ENCODE measurements at places on chromosomes 11 and 22.
A peak's percentile ranks its signal among the peaks of the same experiment; 100 is the strongest.

DNA sequence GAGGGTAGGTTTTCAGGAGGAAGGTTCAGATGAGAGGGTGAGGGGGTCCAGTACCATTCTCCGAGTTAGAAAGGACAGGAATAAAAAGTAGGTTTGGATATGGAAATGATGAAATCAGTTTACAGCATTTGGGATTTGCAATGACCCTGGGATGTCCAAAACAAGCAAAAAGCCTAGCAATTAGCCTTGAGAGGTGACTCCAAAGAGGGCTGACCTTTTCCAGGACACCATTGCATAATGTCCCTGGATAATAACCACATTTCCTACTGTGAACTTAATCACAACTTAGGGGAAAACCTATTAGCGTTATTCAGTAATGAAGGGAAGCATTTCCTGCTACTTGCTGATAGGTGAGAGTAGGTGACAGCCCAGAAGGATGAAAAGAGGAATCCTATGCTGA, 101.4 kb upstream of the ARHGAP42 start:
- no peak for DNase-seq

DNA sequence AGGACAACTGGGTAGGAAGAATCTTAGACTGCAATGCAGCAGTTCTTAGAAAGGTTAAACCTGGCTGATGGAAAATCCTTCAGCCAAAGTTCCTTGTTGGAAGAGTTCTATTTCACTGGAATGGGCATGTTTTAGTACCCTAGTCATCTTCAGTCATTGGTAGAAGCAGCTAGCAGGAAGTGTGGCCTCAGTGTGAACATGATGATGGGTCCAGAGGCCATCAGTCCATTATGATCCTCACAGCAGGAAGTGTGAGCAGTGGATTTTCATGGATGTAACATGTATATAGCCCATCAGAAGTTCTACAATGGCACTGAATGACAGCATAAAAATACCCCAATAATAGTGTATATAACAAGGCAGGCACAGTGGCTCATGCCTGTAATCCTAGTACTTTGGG, 35.9 kb upstream of the PDE3B start:
- DNase-seq = no peak

GRCh38 chr11:11857769-11858168, 16.0 kb downstream of the USP47 start:
- no peak for DNase-seq

- no peak for DNase-seq
Measured at GRCh38 chr11:111693224-111693937, 72.8 kb downstream of the PPP2R1B start.

DNA sequence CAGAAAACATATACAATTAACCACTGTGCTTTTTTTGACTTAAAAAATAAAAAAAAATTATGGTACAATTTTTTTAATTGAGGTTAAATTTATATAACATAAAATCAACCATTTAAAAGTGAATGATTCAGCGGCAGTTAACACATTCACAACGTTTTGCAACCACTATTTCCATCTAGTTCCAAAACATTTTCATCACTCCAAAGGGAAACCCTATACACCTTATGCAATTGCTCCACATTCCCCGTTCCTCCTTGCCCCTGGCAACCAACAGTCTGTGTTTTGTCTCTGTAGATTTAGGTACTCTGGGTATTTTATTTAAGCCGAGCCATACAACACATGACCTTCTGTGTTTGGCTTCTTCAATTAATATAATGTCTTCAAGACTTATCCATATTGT, 15.3 kb downstream of the DDI1 start:
- no peak for DNase-seq

DNA sequence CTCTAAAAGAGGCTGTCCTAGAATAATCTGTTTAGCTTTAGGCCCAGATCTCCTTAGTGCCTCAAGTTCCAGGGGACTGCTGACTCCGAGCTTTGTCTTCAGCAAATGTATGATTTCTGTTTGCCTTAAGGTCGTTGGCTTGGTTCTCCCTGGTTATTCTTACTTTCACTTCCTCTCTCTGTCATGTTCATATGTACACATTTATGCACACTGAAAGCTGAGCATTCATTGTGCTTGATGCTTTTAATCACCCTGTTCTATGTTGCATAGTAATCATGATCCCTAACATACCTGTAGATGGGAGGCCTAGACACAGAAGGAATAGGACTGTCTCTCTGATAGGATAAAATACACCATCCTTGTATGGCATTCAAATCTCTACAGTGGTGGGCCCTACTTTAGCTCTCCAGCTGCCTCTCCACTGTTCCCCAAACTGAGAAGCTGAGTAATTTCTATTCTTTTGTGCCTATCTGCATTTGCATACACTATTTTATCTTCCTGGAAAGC, 7.2 kb downstream of the PPFIBP2 start:
- no peak for DNase-seq

- no peak for DNase-seq
Measured at GRCh38 chr11:2089536-2090165, 49.5 kb downstream of the IGF2 start.

DNA sequence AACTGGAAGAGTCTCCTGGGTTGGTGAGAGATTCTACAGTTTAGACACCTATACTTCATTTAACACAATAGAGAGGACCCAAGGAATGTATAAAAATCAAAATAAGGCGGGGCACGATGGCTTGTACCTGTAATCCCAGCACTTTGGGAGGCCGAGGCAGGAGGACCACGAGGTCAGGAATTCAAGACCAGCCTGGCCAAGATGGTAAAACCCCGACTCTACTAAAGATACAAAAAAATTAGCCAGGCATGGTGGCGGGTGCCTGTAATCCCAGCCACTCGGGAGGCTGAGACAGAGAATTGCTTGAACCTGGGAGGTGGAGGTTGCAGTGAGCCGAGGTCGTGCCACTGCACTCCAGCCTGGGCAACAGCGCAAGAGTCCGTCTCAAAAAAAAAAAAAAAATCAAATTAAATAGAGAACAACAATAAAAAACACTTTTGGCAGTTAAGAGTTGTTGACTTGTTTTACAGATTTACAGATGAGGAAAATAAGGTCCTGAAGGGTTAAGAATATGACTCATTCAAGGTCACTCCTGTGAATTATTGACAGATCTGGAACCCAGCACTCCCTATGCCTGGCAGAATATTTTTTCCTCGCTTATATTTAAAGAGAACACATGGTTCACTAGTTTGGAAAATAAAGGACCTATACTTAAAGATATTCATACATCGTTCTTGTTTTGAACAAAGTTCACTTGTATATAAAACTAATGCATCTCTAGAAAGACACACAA, 5.2 kb downstream of the LGR4 start:
- no peak for DNase-seq

DNA sequence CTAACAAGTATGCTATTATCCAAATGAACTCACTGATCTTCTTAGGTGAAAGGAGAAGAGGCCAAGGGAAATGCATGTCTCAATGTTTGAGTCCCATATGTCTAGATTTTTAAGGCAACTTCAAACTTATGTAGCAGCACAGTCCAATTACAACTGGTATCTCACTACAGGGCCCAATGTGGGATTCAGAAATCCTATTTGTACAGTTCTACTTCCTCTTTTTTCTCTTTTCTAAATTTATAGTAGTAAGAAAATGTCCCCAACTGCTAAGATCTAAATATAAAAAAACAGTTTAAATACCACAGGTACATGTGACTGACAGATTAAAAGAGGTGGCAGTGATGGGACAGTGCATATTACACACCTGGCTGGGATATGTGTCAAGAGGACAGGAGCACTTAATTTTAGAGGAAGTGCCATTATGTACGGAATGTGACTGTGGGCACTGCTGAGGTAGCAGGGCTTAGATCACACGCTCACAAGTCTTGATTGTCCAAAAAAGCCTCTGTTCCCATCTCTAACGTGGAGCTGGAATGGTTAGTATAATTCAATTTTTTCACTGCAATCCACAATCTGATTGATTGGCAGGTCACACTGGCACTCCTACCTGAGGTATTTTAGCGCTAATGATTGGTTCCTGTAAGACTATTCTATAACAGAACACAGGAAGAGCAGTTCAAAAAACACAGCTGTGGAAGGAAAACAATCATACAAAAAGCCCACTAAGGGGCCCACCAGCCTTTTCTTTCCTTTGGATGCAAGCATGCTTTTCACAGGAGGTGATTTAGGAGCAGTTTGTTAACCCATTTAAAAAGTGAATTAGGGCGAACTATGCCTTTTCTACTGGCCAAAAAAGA, 34.6 kb downstream of the APOL5 start:
- DNase-seq = no peak

GRCh38 chr11:19499999-19500398, 212.6 kb upstream of the NAV2 start:
- DNase-seq = no peak

DNA sequence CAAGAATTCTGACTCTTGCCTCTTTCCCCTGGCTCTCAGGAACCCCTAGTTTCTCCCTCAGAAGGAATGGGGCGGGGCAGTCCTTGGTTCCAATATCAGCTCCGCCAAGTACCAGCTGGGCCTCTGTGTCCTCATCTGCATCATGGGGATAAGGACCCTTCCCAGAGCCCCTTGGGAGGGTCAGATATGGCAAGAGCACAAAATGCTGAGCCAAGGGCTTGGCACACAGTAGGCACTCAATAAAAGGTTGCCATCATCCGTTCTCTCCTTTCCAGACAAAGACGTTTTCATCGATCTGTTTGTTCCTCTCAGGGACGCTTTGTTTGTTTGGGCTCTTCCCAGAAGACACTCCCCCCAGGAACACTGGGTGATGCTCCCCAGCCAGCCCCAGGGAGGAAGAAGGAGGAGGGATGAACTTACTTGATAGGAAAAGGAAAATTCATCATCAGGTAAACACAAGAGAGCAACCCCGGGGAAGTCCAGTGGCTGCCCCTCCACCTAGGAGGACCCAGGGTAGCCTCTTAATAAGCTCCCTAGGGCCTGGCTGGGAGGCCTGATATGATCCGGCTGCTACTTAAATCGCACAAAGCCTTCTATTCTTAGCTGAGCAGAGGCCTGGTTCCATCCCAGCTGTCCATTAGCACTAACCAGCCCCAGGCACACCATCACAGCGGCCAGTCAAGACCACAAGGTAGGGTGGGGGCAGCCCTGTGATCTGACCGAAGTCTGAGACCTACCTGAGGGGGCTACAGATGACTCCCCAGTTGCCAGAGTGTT, 19.6 kb downstream of the GDPD5 start:
- no peak for DNase-seq

GRCh38 chr11:1335811-1336761, 26.7 kb upstream of the TOLLIP start:
- peak; percentile 9 for DNase-seq

GRCh38 chr11:3700910-3701309, 29.7 kb upstream of the CHRNA10 start:
- DNase-seq = no peak

- DNase-seq = peak; percentile 56
Measured at GRCh38 chr11:2419638-2420501, 19.3 kb downstream of the TSSC4 start.

DNA sequence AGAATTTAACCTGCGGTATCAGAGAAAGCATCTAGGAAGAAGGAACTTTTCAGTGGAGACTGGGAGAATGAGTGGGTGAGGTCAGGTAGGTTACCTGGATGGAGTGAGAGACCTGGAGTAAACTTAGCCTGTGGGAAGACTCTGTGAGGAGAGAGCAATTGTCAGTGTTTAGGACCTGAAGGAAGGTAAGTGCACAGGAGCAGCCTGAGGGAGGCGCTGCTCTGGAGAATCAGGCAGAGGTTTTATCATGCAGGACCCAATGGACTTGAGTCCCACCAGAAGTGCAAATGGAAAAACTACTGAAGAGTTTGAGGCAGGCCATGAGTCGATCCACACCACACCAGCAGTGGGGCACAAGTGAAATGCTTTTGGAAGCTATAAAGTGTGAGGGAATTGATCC, 10.6 kb upstream of the IFTAP start:
- no peak for DNase-seq

GRCh38 chr11:18490736-18491485, 35.3 kb downstream of the LDHAL6A start:
- no peak for DNase-seq

- no peak for DNase-seq
Measured at GRCh38 chr22:35514366-35514765, 26.3 kb upstream of the RASD2 start.

- DNase-seq = no peak
Measured at GRCh38 chr11:12246989-12247388, 130.4 kb upstream of the PARVA start.

DNA sequence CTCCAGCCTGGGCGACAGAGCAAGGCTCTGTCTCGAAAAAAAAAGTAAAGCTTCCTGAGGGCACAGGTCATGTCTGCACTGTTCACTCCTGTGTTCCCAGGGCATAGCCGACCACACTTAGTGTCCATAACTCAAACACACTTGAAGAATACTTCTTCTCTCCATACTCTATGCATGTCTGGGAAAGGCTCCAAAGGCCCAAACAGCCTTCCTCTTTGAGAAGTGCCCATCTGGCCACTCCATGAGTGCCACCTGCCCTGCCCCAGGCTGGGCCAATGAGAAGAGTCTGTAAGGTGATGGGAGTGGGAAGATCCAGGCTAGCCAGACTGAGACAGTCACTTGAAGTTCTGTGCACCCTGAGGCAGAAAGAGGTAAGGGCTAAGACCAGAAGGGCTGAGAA, 24.7 kb downstream of the DGCR2 start:
- DNase-seq = peak; percentile 99

GRCh38 chr11:77418155-77418970, 55.5 kb downstream of the PAK1 start:
- no peak for DNase-seq

- no peak for DNase-seq
Measured at GRCh38 chr11:18330921-18331320, 8.6 kb downstream of the GTF2H1 start.

- no peak for DNase-seq
Measured at GRCh38 chr11:2898366-2899079, 12.9 kb upstream of the CDKN1C start.

- peak; percentile 75 for DNase-seq
Measured at GRCh38 chr22:38415561-38416321, 39.3 kb downstream of the KCNJ4 start.
